ENCODE measurements at places on chromosomes 16 and 17.
A peak's percentile ranks its signal among the peaks of the same experiment; 100 is the strongest.

GRCh38 chr16:89481356-89481955 lies 8.9 kb downstream of the ANKRD11 start:
- no peak for DNase-seq

DNA sequence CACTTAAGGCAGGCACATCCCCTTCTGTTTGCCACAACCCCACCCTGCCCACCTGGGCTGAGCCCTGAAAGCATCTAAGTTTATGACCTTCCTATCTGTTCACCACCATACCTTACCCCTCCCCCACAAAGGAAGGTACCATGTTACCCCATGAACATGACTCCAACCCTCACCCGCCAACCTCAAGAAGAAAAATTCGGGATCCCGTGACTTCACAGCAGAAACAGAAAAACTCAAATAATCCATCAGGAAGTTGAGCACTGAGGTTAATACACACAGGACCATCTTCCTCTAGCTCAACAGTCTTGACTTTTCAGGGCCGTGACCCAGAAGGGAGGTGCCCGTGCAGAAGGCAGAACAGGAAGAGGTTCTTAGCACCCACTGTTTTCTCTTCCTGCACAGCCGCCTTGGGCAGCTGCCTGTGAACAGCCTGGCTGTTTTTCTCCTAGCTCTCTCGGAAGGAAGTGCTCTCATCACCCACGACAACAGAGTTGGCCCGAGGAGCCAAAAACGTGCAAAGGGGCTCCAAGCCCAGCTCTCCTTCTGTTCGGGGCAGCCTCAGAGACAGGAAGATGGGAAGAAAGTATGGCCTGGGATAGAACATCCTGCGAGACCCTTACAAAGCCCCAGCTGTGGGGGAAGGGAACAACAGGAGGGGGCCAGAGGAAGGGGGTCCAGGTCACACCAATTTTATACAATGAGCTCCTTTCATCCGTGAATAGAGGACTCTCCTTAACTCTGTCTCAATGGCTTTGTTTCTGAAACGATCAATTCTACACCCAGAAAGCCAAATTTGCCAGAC lies 101.1 kb downstream of the XYLT1 start:
- DNase-seq: peak; percentile 79

DNA sequence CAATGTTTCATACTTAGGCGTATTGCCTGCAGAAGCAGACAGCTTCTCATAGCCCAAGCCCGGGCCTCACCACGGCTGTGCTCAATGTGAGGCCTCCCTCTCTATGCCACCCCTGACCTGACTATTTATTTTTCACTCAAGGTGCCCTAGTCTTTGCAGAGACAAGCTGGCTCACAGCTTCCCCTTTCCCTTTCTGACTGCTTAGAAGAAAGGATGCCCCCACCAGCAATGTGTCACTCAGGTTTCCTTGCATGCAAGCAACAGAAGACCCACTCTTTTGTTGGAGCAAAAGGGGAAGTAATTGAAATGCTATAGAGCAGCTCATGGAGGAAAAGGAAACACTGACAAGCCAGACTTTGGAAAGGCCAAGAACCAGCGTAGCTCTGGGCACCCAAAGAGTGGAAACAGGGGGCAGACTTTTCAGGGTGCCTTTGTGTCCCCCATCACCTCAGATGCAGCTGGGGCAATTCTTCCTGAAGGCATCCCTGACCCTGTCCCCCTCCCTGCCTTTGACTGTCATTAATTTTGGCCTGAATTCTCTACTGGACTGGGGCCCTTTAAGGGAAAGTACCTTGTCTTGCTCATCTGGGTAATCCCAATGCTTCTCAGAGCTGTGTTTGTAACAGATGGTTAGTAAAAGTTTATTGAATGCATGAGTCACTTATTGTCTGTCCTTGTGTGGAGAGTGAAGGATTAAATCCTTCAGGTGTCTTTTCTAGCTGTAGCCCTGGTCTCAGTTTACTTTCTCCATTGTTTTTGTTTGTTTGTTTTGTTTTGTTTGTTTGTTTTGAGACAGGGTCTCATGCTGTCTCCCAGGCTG lies 17.8 kb downstream of the RGS9 start:
- DNase-seq: peak; percentile 40

GRCh38 chr17:67435786-67436185 lies 58.7 kb downstream of the PITPNC1 start:
- no peak for DNase-seq

DNA sequence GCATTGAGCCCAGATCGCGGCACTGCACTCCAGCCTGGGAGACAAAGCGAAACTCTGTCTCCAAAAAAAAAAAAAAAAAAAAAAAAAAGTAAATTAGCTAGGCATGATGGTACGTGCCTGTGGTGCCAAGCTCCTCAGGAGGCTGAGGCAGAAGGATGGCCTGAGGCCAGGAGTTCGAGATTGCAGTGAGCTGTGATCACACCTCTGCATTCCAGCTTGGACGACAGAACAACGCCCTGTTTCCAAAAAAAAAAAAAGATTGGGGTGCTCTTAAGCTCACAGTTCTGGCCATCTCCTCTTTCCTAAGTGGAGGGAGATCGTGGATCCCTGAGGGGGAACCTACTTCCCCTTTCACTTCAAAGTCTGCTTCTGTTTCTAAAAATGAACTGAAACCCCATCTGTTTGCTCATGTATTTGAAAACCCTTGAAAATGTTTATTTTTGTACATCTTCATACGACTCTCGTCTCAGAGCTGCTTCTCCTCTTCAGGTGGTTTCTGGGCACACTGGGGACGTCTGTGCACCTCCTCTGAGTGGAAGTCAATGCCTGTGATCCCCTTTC lies 138.8 kb downstream of the PRKCA start:
- DNase-seq: no peak

- DNase-seq: no peak
Measured at GRCh38 chr17:71395901-71396300, 724.9 kb upstream of the SOX9 start.

GRCh38 chr16:79627092-79627491 lies 26.6 kb upstream of the MAF start:
- no peak for DNase-seq

DNA sequence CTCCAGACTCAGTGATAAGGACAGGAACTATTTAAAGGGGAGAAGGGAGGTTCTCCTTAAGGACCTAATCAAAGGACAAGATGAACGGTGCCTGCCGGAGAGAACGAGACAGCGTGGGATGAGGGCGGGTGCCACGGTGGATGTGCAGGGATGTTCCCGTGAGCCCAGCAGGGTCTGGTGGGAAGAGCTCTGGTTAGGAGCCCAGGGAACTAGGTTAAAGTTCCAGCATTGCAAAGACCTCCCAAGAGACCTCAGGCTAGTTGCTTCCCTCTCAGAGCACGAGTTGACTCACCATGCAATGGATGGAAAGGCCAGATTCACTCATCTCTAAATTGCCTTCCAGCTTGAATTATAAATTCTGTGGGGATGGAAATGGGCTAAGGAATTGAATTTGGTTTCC lies 14.7 kb downstream of the CCR7 start:
- DNase-seq: no peak

- no peak for DNase-seq
Measured at GRCh38 chr17:28745786-28746411, 2.1 kb downstream of the TRAF4 start.

- DNase-seq: no peak
Measured at GRCh38 chr17:79826204-79826680, 13.0 kb downstream of the CBX4 start.

- DNase-seq: no peak
Measured at GRCh38 chr16:12320298-12320706, 343.8 kb downstream of the SNX29 start.

GRCh38 chr17:69480245-69480644 lies 65.7 kb downstream of the MAP2K6 start:
- DNase-seq: no peak

DNA sequence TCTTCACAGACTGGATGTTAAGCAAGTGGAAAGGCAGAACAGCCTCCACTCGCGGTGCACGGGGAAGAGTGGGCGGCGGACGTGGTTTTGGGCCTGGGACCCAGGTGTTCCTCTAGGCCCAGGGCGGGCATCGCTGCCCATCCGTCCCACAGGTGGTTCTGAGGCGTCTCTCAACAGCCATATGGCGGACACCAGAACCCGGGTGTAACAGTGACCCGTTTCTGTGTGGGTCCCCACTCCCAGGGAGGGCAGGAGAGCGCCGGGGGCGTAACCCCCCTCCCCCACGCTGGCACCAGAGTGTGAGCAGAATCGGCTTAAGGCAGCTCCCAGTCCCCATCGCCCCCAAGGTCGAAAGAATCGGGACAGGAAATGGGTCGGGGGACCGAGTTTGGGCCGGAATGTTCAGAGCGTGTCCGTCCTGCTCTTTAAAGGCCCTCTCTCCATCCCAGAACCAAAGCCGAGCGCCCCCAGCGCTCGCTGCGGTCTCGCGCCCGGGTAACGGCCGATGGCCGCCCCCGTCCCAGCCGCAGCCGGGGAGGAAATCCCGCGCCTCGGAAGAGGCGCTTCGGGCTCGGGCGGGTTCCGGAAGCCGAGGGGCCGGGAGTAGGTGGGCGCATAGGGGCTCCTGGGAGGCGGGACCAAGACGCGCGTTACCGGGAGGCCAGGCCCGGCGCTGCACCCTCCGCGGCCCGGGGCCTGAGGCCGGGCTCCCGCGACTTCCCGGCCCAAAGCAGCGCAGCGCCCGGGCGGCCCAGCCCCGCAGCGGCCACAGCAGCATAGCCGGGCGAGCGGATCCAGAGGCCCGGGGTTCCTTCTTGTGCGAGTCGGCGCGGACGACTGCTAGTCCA lies at the start of gene TK2:
TSS of gene TK2 (minus strand) at position 839 of the 848 bp plus-strand sequence. CDS start at position 778, 61 bp downstream.
- DNase-seq: peak; percentile 64

DNA sequence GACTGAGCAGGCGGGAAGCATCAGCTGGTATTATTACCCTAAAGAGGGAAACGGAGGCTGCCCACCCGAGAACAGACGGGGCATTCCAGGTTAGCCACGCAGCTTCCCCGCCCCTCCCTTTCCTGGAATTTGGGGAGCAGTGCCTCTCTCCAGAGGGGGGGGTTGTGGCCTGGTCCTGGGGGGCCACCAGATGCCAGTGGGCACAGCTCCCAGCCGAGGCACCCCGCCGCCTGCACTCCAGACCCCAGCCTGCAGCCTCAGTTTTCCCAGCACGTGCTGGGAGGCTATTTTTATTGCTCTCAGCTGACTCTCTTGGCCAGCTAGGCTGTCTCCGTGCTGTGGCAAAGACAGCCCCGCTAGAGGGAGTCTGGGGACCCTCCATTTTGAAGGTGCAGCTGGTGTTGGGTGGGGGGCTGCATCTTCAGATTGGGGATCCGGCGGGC lies 62.7 kb upstream of the GSE1 start:
- DNase-seq: no peak

- no peak for DNase-seq
Measured at GRCh38 chr17:29368926-29369325, 21.2 kb upstream of the TAOK1 start.

DNA sequence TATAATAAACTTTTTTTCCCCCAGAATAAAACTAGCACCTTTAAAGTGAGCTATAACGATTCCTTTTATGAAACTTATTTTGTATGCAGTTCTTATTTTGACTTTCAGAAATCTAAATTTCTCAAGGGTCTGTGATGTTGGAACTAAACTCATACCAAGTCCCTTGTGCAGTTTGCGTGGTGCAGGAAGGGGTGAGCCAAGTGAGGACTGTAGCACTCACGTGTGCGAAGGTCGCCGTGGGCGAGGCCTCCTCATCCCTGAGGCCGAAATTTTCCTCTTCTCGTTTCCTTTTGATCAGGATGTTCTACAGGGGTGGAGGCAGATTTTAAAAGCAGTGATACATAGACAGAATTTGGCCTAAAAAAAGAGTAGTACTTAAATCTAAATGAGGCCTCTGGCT lies 73.7 kb downstream of the RPTOR start:
- no peak for DNase-seq

DNA sequence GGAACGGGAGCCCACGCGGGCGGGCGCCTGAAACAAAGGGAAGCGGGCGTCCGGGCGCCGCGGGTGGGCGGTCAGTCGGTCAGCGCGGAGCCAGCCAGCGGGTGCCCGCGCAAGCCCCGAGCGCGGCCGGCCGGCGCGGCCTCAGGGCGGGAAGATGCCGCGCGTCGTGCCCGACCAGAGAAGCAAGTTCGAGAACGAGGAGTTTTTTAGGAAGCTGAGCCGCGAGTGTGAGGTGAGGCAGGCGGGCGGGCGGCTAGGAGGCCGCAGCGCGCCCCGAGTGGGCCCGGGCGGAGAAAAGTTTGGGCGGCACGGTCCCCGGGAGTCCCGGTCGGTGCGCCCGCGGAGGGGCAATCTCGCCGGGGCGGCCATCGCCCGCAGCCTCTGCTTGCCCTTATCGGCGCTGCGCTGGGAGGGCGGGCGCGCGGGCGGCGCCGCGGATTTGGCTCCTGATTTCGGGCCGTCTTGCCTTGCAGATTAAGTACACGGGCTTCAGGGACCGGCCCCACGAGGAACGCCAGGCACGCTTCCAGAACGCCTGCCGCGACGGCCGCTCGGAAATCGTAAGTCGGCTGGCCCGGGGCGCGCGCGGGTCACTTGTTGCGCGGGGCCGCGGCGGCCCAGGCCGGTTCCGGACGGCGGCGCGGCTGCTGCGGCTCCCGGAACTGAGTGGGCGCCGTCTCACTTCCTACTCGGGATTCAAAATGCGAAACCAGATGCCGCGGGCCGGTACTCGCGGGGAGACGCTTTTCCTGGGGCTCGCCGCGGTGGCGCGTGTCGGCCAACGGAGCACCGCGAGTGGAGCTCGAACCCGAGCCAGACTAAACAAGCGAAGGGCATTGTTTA lies 526 bp downstream of the CBFB start:
- DNase-seq: peak; percentile 59

DNA sequence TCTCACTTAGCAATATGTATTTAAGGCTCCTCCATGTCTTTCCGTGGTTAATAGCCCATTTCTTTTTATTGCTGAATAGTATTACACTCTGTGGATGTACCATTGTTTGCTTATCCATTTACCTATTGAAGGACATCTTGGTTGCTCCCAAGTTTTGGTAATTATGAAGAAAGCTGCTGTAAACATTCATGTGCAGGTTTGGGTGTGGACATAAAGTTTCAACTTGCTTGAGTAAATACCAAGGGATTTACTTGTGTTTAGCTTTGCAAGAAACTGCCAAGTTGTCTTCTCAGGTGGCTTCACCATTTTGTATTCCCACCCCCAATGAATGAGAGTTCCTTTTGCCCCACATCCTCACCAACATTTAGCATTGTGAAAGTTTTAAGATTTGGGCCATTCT lies 9.5 kb downstream of the LRRC36 start:
- DNase-seq: no peak

GRCh38 chr16:85314512-85314971 lies 202.3 kb upstream of the CIBAR2 start:
- no peak for DNase-seq

DNA sequence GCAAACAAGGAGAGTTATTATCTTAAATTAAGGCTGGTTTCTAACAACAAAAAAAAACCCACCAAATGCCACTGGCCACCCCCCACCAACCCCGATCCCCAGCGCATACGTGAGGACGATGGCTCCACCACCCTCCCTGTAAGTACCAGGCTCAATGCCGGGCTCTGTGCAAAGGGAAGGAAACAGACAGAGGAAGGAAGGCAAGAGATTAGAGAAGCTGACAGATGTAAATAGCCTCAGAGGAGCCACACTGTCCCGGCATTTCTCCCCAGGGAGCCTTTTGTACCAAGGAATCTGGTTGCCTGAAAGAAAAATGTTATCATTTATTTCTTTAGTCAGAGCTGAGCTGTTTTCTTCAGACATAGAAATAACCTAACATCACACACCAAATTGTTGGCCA lies 13.1 kb downstream of the SOST start:
- no peak for DNase-seq

Measured in activated CD4-positive, alpha-beta T cell treated with anti-CD3 and anti-CD28 coated beads, Interleukin-2, Interleukin-4, amounts not matched to agents 100 ng/mL and 50 ng/mL, durations not matched to agents 16 hours and 8 hours (primary cell).